ENCODE measurements at places on chromosomes 13 and 19.

DNA sequence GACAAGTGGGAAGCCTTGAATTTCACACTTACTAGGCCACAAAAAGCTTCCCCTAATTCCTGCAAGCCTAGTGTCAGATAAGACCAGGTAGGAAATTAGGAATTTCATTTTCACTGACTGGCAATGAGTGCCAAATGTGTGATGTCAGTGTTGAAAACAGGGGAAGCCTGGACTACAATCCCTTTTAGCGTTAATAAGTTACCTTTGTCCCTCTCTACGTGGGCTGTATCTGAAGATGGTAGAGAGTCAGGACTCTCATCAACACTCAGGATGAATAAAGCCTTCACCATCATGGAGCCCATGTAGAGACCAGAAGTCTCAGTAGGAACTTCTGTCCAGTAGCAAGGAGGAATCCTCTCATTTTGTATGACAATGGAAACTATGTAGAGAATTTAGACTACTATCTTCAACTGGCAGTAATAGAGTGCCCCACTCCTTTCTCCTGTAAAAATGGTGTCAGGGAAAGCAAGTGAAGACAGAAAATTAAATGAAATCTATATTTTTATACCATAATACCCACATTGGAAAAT lies 324.1 kb upstream of the KLHL1 start:
- DNase-seq = no peak

DNA sequence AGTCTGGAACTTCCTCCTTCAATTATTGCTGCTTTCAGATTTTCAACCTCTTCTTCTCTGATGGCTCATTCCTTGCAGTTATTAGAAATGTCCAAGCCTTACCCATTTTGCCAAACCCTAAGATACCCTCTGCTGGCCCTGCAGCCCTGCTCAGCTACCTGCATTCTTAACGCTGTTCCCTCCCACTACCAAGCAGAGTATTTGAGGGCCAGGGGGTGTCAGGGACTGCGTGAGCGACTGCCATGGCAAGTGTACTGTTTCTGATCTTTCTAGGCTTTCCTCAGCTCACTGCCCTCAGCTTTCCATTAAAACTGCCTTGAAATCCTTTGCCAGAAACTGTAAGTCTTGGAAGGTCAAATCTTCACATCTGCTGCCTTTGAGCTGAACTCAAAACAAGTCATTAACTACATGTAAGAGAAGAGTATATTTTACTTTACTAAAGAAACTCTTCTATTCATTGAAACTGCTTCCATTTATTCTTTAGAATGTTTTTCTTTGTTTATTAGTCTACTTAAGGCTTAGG lies 41.0 kb downstream of the HS6ST3 start:
- no peak for DNase-seq

DNA sequence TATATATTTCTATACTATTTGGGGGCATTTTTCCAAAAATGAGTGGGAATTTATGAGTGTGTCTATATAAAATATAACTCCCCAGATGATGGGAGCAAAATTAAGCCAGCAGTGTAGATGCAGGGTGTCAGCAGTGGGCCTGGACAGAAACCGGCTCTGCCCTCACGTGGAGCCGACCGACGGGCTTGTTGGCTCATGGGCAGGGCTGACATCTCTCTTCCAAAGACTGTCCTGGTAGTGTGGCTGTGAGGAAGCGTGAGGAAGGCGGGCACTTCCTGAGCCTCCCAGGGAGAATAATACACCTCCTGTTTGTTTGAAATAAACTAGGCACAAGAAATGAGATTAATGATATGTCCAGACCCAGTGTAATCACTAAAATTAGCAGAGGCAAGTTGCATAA lies 206.5 kb downstream of the TEX29 start:
- no peak for DNase-seq

GRCh38 chr19:33345163-33345562 lies 28.3 kb upstream of the CEBPG start:
- no peak for DNase-seq

- no peak for DNase-seq
Observed at GRCh38 chr13:113855931-113856715, 7.8 kb downstream of the GAS6 start.

DNA sequence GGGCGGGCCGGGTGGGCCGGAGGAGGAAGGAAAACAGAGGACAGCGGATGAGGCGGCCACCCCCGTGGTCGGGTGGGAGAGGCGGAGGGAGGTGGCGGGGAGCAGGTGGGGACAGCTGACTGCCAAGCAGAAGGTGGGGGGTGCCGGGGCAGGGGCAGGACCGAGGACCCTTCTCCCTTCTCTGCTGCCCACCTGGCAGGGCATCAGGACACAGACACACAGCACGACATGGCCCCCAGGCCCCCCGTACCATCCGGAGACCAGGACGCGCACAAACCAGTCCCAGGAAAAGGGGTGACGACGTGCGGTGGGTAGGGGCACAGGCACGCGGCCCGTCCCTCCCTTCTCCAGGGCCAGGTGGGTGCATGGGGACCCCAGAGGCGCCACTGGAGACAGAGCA lies 11.0 kb upstream of the CACTIN start:
- DNase-seq = no peak

DNA sequence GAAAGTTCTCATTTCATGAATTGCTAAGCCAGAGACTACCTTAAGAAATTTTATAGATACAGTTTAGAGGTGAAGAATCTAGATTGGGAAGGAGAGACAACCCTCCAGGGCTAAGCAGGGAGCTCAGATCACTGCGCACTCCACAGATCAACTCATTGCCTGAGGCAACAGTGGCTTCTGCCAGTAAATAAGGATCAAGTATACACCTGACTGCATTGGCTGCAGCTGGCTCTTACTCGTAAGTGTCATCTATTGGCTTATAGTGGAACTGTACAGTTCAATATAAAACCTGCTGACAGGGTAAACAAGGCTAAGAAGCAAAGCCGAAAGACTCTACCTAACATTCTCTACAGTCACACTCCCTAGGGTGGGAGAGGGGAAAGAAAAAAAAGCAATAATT lies 18.0 kb upstream of the C1QTNF9B start:
- no peak for DNase-seq

DNA sequence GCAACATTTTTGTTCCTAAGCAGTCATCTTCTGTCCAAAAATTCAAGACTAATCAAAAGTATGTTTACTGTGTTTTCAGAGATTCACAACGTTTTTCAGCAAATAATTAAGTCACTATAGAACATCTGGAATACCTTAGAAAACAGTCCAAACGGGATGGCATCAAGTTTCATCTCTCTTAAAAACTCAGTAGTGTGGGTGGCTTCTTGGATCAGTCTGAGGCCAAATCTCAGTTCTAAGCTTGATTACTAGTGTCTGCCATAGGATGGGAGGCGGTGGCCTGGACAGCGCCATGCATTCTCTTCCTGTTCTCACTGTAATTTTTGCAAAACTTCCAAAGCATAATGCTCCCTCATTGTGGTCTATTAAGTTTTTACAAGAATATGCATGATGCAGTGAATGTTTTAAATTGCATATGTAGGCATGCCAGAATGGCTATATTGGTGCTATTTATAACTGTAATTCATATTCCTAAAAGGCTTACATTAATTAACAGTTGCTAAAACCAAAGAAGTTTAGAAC lies 37.1 kb downstream of the ANKRD10 start:
- no peak for DNase-seq

GRCh38 chr19:28207244-28207643 lies 1005.7 kb downstream of the UQCRFS1 start:
- DNase-seq = no peak

DNA sequence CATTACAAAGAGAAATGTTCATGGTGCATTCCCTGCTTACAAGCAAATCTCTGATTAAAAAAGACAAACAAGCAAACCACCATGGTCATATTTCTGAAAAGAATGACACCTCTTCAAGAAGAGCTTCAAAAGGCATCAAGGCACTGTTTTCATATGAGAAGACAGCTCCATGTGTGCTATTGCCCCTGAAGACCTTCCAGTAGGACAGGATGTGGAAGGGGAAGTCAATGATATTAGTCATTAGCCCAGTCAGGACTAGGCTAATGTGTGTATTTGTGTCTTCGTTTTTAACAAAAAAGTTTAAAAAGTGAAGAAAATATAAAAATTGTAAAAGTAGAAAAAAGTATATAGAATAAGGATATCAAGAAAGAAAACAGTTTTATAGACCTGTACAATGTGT lies 534.7 kb upstream of the ARGLU1 start:
- DNase-seq = no peak

GRCh38 chr19:48310227-48310626 lies 15.1 kb upstream of the EMP3 start:
- DNase-seq = no peak

DNA sequence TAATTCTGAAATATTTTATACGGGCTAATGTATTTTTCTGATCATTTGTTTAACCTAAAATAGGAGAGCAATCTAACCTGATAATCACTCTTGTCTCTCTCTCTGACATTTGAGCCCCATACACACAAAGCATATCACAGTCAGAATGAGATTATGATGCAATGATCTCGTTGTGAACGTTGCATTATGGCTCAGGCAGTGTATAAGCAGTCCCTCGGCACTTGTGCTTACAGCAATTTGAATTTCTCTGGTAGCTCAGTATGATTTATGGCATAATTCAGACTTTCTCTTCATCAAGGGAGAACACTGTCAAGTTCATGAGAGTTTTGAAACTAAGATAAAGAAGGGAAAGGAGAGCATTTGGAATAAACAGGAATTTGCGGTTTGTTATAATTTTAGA lies 256.1 kb downstream of the DACH1 start:
- no peak for DNase-seq

- DNase-seq = no peak
Observed at GRCh38 chr13:22107549-22107948, 436.7 kb downstream of the FGF9 start.

- DNase-seq = no peak
Observed at GRCh38 chr13:59112221-59112718, 1051.5 kb downstream of the DIAPH3 start.

GRCh38 chr13:34419025-34419424 lies 523.0 kb upstream of the NBEA start:
- DNase-seq = no peak

GRCh38 chr19:54319049-54319448 lies 6.1 kb upstream of the LILRA5 start:
- DNase-seq = no peak

- no peak for DNase-seq
Observed at GRCh38 chr13:97390941-97391600, 42.9 kb upstream of the RAP2A start.
